ENCODE measurements at places on chromosomes 1 and 21. TPM values are rescaled to one million over a fixed set of nuclear protein-coding genes. Genes with fewer than 3 reads are reported as not detected.

The OR14K1 gene
- not detected for total RNA-seq

- DNase-seq, result no peak
These were observed 35.4 kb upstream of the TRAPPC10 start for GRCh38 chr21:43976661-43977060.

DNA sequence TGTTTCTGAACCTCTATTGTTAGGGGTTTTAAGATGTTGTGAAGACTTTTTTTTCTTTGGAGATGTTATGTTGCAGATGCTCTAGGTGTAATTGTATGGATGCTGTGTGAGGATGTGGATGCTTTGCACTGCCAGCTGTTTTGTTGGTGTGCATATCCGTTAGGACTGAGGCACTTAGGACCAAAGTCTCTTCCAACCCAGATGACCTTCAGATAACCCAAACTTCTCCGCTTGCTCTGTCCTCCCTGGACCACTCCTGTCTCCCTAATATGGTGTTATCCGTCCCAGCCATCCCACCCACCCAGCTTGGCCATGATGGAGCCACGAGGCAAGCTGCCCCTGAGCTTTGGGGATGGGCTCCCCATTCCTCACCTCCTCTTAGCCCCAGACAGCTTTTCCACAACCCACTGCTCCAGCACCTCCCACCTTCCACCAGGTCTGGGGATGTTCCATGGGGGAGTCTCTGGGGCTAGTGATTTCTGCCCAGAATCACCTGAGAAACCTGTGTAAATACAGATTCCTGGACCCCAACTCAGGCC is 5.1 kb upstream of the LEFTY2 start:
- DNase-seq, result no peak

DNA sequence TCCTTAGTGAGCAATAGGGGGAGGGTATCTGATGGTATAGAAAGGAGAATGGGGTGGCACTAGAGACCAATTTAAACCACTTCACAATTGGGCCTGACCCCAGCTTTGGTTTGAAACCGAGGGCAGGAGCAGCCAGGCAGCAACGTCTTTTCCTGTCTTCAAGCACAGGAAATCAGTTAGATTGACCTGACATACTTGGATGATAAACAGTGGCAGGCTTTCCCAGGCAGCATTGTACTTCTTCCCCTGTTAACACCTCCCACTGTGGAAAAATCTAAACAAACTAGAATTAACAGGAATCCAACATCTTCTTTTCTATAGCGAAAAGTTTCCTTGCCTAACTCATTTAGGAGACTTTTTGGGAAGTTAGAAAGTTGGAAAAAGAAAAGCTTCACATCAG is 40.6 kb downstream of the SELL start:
- no peak for DNase-seq

- no peak for DNase-seq
These were observed 402.1 kb upstream of the B3GALT2 start for GRCh38 chr1:193588311-193589082.

DNA sequence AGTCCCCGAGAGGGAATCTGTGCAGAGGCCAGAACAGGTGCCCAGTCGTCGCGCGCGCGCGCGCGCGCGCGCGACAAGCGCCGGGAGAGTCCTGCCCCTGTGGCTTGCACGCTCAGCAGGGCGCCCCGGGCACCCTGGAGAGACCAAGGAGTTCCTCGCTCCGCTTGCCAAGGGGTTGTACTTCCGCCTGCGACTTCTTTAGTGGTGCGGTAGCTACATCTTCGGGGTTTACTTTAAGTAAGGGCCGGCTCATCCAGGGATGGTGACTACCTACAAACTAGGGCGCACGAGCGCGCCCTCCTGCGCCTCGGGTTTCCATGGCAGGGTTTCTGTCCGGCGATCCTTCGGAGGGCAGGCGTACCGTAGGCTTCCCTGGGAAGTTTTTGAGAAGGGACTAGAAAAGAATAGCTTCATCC is 1.4 kb downstream of the LHX4 start:
- DNase-seq, result no peak

- DNase-seq, result no peak
These were observed 34.0 kb upstream of the ABCA4 start for GRCh38 chr1:94154989-94155388.

The RPTN gene
- 0.09 TPM for total RNA-seq

DNA sequence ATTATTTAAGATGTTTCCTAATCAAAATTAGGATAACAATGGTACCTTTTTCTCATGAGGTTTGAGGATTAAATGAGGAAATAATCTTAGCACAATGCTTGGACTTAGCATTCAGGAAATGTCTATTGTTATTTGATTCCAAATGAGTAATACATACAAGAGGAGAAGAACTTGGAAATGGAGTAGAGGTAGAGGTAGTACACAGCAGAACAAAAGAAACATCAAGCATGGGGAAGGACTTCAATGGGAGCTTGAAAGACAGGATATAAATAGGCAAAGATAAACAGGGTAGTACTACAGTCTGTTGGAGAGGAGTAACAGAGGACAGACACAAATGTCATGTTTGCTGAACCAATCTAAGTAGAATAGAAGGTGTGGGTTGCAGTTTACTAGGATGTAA is 59.5 kb upstream of the RGS2 start:
- no peak for DNase-seq

GRCh38 chr21:42083361-42083690 is 12.2 kb downstream of the UMODL1 start:
- no peak for DNase-seq

DNA sequence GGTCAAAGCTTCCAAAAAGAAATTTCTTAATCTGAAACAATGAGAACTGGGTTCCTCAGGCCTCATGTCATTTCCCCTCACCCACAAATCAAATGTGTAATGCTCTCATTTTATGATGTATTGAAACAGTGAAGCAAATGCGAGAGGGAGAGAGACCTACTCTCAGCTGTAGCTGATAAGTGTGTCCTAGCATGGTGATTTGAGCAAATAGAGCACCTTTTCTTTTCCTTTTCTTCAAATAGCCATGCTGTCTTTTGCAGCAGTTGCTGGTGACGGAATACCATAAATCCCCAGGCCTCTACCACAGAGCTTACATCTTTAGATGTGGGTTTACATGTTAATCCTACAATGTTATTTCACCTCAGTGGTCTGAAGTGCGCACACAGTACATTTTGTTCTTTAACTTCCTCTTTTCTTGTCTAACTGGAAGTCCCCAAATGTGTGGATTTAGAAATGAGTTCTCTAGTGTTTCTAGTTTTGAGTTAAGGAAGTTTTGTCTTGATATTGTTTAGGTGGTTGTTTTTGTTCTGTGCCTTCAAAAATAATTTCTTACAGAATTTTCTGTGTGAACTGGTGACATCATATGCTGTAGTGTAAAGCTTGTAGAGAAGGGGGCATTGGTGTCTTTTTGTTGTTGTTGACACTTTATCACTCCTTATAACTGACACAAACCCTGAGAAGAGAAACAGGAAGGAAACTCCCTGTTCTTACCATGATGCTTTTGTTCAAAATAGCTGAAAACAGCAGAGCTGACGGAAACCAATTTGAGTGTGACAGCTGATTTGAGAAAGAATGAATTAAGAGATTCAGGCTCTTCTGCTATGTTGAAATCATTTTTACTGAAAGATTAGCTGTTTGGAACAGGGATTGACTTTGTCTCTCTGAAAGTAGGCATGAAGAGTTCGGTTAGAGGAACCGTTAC is 12.2 kb downstream of the SMAP2 start:
- DNase-seq, result peak; percentile 81

DNA sequence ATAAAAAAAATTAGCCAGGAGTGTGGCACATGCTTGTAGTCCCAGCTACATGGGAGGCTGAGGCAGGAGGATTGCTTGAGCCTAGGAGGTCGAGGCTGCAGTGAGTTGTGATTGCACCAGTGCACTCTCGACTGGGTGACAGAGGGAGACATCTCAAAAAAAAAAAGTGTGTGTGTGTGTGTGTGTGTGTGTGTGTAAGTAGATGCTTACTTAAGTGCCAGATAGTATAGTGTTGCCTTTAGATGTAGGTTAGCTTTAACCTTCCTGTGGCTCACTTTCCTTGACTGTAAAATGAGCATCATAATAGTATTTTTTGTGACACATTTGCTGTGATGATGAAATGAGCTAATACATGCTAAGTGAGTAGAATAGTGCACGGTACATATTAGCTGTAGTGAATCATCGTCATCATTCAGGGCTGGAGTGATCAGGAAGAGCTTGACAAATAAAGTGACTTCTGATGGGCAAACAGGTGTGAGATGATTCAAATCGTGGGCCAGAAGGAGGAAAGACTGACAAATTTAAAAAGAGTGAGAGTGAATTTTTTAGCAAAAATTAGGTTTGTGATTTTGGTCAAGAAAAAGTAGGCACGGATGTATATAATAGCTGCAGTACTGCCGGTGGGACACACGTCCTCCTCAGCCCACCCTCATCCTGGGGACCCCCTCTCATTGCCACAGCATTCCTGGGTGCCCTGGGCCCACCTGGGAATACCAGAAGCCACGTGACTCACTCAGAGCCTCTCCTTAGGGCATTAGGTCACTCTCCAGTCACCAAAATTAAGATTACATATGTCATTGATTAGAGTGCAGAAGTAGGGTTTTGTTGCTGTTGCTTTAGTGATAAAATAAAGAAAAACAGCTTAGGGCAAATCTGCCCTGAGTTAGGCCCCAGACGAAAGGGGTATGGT is 33.9 kb downstream of the EIF2D start:
- DNase-seq, result no peak

The IPP gene
- total RNA-seq, result 11.6 TPM

DNA sequence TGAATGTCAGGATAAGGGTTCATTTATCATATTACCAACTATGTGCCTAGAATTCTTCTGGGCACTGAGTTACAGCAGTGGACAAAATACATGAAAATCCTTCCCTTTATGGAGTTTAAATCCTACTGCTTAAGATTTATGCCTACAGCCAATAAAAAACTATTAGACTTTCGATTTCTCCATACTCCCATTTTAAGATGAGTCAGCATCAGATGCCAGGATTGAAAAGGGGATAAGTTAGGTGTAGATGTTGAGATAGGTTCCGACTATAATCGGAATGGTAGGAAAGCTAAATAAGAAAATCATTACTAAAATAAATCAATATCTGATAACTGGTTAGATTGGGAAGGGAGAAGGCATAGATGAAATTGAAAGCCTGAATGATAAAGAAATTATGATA is 3.2 kb upstream of the COL24A1 start:
- DNase-seq, result no peak

- DNase-seq, result no peak
These were observed 3.6 kb downstream of the KRTCAP2 start for GRCh38 chr1:155169541-155169940.

- no peak for DNase-seq
These were observed 85.8 kb upstream of the ST6GALNAC5 start for GRCh38 chr1:76781447-76781846.

GRCh38 chr1:45640293-45640692 is 16.4 kb upstream of the CCDC17 start:
- no peak for DNase-seq

DNA sequence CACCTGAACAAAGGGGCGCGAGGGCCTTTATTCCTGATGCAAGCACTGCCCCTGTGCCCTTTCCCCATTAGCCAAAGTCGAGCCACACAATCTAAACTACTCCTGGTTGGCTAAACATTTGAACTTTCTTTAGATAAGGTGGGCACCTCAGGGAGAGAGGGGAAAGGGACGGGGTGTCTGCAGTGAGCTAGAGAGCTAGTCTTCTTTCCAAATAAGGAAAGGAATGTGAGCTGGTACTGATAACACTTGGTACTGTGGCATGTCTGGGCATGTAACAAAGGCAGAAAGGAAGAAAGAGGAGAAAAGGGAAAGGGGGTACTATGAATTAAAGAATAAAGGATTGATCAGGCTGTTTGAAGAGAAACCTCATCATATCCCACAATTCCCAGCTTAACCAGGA is 62.8 kb downstream of the OVGP1 start:
- no peak for DNase-seq

DNA sequence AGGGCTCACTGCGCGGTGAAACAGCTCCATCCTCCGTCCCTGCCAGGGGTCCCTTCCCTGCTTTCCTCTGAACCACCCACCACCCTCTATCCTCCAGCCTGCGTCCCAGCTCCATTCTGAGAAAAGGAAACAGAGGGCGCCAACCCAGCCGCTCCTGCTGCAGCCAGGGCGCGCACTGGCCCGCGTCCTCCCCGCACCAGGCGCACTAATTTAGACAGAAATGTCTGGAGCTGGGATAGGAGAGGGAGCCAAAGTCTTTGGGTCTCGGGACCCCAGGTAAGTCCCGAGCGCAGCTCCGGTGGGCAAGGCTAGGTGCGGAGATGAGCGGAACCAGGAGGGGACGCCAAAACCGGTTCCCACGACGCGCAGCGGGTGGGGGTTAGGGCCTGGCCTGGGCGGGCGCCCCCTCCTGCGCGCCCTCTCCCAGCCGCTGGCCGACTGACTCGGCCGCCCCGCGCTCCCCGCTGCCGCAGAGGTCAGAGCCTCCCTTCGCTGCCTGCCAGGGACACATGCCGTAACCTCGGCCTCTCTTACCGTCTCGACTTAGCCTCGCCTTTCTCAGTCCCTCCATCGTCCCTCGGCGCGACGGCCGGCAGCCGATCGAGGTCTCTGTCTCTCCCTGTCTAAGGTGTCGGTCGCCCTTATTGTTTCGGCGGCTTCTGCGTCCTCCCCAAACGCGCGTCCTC is 2.0 kb downstream of the CAMK2N1 start:
- DNase-seq, result no peak

DNA sequence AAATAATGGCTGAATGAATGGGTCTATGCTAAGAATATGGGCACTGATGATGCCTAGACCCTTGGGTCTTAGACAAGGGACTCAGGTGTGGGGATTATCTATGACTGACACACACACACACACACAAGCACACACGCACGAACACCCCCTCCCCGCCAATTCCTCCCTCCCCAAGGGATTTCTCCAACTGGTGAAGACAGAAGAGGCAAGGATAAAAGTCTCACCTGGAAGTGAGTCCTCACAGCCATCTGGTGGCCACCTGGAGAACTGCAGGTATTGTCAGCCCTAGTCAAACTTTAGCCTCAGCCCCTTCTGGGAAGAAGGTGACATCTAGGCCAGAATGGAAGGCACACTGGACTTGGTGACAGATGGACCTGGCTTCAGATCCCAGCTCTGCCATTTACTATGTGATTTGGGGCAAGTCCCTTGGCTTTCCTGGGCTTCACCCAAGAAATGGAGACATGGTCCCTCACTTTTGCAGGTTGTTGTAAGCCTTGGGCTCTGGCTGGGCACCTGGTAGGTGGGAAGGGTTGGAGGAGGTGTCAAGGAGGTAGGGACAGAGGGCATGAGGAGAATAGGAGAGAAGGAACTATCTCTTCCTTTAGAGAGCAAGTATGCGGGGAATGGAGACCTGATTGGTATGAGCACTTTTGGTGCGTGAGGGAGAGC is 4.0 kb upstream of the GPR3 start:
- no peak for DNase-seq

The ARHGEF2 gene
- total RNA-seq, result 42.3 TPM

DNA sequence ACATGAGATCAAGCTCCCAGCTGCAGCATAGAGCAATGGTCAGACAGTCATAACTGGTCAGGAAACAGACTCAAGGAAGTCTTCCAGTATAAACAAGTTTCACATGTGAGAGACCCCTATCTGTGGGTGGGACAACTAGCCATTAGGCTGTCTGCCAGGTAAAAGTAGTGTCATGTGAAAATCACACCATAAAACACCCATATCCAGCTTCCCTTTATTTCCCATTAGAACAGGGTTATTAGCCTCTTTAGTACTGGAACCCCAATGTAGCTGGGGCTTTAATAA is 426.7 kb downstream of the KCNT2 start:
- DNase-seq, result no peak

The CACNA1S gene
- total RNA-seq, result 0.09 TPM

Measured in thymus (tissue), 14 donors.